ENCODE measurements at places on chromosomes 3 and 15. TPM values are rescaled to one million over a fixed set of nuclear protein-coding genes. Genes with fewer than 3 reads are reported as not detected.

GRCh38 chr15:62779036-62779770, 263.3 kb upstream of the TPM1 start:
- DNase-seq: peak; percentile 55

DNA sequence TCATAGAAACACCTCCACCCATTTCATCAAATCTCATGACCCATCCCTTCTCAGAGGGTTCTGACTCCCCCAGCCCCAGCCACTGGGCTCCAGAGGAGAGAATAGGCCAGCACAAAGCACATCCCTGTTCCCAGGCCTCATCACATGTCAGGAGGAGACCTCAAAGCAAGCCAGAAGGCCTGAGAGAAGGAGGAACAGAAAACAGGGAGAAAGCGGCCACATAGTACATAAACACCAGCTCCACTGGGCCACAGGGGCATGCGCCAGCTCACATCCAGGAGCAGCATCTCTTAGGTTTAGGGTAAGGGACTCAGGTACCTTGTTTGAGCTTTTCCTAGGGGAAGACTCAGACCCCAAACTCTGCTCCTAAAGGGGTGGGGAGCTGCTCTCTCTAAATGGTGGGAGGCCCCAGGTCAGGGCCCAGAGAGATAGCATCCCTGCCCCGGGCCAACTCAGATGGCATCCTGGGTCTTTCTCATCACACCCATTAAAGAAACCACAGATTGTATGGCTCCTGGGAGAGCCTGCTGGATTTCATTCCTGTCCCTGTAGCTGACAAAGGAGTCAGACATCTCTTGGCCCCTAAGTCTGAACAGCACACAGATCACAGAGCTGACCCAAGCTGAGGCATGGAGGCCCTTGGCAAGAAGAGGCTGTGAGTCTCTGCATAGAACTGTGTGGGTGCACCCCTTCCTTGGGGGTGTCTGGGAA, 2.5 kb downstream of the SHF start:
- no peak for DNase-seq

DNA sequence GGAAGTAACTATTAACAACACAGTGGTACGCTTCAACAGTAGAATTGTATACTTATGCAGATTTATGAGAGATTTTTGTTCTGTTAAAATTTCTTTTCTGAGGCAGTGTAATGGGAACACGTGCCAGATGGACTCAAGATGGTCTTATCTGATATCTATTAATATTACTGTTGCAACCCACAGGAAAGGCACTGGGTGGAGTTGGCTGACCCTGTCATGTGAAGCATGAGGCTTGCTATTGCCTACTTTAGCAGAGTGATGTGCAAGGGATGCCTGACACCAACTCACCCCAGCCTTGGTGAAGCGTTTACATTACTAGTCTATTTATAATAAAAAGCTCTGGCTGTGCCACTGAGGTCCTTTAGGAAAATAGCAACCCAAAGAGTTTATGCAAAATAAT, 19.8 kb upstream of the ARNT2 start:
- no peak for DNase-seq

DNA sequence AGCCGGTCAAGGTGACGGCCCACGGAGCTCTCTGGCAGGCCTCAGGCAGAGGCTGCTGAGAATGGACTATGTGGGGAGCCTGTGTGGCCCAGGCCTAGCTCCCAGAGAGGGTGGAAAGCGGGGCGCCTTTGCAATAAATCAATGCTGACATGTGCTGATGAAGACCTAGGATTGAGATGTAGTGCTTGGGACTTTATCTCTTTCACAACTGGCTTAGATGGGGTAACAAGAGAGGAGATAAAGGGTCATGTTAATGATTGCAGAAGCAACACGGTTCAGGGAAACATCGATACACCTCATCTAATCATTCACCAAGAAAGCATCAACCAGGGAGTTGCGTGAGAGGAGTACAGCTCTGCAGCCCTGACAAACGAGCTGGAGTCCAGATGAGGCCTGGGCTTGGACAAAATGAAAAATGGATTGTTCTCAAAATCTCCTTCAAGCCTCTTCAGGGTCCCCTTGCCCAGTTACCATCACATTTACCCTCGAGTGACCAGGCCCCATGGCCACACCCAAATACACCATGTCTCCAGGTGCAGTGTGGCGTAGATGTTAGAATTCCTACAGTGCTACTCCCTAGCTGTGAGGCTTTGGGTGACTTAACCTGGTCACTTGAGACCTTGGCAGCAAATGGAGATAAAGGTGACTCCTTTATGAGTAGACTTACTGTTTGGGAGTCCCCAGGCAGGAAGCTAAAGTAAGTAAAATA, 146.4 kb upstream of the LIPC start:
- DNase-seq: no peak

DNA sequence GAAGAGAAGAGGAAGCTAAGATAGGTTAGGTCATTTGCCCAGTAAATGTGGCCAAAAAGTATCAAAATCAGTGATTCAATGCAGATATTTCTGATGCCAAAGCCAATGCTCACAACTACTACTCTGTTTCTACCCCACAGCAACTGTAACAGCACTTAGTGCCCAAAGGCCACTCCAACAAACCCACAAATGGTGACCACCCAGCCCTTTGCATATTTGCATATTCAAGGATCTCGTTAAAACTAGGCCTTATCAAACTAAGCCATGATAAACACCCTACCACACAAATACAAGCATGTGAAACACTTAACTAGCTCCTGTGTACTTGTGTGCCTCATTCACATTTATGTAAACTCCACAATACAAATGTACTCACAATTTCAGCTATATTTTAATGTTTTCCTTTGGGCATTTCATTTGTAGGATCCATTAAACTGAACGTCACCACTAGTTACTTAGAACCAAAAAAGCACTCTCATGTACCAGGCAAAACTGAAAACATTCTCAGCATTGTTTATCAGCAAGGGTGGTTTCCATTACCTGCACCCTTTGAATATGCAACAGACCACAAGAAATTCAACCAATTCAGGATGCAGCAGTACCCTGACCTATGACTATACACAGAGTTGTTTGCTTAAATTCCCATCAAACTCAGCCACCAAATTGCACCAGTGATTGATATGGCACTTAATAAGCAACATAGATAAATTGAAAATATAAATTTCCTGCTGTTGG, 111.2 kb upstream of the STT3B start:
- DNase-seq: no peak

DNA sequence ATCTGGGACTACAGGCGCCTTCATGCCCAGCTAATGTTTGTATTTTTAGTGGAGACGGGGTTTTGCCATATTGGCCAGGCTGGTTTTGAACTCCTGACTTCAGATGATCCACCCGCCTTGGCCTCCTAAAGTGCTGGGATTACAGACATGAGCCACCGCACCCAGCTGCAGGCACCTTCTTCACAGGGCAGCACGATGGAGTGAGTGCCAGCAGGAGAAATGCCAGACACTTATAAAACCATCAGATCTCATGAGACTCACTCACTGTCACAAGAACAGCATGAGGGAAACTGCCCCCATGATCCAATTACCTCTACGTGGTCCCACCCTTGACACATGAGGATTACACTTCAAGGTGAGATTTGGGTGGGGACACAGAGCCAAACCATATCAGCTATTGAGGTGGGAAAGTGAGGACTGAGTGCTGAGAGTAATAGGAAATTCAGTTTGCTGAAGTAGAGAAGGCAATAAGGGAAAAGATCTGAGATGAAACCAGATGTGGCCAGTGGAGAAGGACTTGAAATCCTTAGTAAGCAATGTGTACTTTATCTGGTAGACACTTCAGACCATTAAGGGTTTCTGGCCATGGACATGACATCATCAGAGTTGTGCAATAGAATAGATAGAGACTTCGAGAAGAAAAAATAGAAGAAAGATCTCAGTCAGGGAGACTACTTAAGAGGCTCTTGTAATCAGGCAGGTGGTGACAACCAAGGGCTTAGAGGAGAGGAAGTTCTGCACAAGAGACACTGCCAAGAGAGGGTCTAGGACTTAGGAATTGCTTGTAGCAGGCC, 18.1 kb upstream of the ATP13A5 start:
- no peak for DNase-seq

GRCh38 chr15:63301088-63301487, 23.7 kb downstream of the APH1B start:
- DNase-seq: no peak

DNA sequence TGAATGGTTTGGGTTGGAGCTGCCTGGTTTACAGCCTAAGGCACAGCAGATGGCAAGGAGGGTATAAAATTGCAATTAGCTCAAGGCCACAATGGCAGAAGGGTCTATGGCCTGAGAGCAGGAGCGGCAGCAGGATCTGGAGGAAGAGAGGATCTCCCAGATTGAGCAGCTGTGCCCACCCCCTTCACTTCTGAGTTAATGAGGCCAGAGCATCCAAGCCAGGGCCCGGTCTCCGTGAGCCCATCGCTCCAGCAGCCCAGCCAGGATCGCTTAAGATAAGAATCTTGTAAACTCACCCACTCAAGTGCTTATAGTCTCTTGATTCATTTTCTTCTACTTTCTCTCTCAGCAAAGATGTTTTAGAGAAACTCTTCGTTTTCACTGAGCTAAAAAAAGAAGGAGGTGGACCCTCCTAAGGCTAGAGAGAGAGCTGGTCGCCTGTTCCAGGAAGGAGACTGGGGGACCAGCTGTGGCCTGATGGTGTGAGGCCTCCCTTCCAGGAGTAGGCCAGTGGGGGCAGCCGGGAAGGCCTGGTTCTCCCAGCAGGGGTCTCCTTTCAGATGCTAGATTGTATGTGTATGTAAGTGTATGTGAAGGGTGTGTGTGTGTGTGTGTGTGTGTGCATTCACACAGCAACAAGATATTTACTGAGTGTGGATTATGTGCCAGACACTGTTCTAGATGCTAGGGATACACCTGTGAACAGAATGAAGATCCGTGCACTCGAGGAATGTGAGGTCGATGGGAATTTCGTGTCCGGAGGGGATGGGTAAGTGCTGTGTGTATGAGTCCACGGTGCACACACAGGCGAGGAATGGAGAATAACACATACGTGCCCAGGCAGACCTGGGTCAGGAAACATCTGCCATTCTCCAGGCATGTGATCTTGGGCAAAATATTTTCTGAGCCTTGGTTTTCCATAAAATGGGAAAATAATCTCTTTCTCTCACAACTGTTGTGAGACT, 18.6 kb downstream of the MAGEF1 start:
- no peak for DNase-seq

- DNase-seq: no peak
Measured at GRCh38 chr3:40763807-40764206, 239.0 kb downstream of the ZNF621 start.

- no peak for DNase-seq
Measured at GRCh38 chr3:195806916-195807231, 4.9 kb downstream of the MUC4 start.

DNA sequence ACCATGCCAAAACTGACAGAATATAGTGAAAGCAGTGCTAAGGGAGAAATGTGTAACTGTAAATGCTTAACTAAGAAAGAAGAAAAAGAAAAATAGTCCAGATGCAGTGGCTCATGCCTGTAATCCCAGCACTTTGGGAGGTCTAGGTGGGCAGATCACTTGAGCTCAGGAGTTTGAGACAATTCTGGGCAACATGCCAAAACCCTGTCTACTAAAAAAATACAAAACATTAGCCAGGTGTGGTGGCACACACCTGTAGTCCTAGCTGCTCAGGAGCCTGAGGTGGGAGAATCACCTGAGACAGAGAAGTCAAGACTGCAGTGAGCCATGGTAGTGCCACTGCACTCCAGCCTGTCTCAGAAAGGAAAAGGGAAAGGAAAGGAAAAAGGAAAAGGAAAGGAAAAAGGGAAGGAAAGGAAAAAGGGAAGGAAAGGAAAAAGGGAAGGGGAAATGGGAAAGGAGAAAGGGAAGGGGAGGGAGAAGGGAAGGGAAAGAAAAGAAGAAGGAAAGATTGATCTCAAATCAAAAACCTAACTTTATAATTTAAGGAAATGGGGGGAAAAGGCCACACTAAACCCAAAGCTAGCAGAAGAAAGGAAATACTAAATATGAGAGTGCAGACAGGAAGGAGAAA, 20.3 kb downstream of the C3orf33 start:
- no peak for DNase-seq

Gene MUC13
- total RNA-seq: 0.33 TPM

Gene UROC1
- 0.03 TPM for total RNA-seq

Gene SNTN
- not detected for total RNA-seq

Gene HTR3D
- total RNA-seq: not detected

Gene SATB1
- total RNA-seq: 11.4 TPM

Gene CSPG4
- 16.9 TPM for total RNA-seq

Gene NDN
- total RNA-seq: 4.0 TPM

Gene CCDC191
- 0.11 TPM for total RNA-seq

Gene SEC11A
- total RNA-seq: 175 TPM

Gene PLSCR4
- total RNA-seq: 2.7 TPM
